ENCODE measurements at places on chromosomes 3 and 15.

DNA sequence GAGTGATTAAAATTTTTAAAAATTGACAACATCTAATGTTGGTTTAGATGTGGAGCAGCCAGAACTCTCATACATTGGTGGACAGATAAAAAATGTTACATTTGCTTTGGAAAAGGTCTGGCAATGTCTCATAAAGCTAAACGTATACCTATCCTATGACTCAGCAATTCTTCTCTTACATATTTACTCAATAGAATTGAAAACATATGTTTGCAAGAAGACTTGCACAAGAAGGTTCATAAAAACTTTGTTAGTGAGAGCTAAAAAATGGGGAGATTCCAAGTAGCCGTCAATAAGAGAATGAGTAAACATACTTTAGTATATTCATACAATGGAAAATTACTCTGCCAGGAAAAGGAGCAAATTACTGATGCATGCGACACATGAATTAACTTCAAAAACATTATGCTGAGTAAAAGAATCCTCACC, 30.0 kb downstream of the MASP1 start:
- no peak for DNase-seq

DNA sequence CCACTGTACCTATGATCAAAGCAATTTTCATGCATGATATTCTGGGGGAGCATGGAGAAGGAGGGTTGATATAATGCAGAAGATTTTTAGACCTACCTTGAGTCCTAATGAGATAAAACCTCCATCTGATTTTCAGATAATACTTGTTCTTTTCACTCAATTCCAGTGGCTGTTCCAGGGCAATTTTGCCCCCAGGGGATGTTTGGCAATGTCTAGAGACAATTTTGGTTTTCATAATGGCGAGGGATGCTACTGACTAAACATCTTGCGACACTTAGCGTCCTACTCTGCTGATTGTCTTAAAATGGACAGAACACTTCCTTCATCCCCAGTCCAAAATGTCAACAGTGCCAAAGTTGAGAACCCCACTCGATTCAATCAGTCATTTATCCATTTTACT, 26.6 kb downstream of the AGBL1 start:
- DNase-seq = no peak

- no peak for DNase-seq
Observed at GRCh38 chr3:169453256-169454059, 210.1 kb downstream of the MECOM start.

DNA sequence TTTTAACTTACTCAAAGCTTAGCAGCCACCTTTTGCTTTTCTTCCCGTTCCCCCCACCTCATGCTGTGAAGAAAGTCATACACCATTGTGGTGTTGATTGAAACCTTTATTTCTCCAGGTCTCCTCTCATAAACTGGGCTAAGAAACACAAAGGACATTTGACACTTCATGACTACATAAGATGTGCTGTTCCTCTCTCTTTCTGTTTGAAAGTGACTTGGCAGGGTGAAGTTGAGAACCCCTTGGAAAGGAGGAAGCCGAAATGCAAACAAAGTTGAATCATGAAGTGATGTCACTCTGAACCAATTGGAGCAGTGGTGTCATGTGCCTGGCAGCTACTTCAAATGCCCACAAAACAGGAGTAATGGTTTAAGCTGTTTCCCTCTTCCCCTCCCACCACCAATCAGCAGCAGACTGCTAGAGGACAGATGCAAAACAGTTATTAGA, 174.7 kb downstream of the IGF1R start:
- no peak for DNase-seq

DNA sequence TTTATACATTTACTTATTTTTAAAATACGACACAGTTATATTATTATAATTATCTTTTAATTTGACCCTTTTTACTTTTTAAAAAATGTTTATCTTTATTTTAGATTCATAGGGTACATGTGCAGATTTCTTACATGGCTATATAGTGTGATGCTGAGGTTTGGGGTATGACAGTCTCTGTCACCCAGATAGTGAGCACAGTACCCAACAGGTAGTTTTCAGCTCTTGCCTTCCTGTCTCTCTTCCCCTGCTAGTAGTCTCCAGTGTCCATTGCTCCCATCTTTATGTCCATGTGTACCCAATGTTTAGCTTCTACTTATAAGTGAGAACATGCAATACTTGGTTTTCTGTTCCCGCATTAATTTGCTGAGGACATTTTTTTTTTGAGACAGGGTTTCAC, 21.8 kb upstream of the KCNMB2 start:
- no peak for DNase-seq

- DNase-seq = no peak
Observed at GRCh38 chr15:44836094-44836493, 99.8 kb downstream of the TRIM69 start.

- no peak for DNase-seq
Observed at GRCh38 chr15:72560458-72560857, 86.3 kb downstream of the ARIH1 start.

DNA sequence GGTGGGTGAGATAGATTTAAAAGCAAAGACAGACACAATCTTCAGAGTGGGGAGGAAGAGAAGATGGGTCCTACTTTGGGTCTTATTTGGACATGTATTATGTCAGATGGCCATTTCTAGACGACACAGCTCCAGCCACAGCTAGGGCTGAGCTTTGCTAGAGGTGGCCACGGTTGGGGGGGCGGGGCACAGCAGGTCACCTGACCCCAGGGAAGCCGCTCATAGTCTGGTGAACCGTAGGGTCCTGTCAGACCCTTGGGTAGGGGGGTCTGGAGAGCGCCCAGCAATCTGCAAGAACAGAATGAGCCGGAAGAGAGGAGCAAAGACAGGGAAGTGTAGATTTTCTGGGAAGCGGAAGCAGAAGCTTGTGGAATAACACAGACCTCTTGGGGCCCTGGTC, 6.6 kb downstream of the EPB42 start:
- no peak for DNase-seq

DNA sequence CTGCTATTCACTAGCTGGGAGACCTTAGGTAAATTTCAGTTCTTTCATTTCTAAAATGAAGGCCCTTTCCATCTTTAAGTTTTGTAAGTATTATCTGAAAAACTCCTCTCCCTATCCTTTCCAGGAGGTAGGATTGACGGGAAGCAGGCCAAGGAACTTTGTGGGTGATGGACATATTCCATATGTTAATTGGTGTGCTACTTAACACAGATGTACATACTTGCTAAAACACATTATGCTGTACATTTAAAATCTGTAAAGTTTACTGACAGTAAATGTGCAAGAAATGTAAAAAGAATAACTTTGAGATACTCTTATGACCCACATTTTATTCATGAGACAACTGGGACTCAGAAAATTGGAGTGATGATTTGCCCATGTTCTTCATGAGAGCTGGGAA, 329.8 kb upstream of the LRRC3B start:
- DNase-seq = no peak

DNA sequence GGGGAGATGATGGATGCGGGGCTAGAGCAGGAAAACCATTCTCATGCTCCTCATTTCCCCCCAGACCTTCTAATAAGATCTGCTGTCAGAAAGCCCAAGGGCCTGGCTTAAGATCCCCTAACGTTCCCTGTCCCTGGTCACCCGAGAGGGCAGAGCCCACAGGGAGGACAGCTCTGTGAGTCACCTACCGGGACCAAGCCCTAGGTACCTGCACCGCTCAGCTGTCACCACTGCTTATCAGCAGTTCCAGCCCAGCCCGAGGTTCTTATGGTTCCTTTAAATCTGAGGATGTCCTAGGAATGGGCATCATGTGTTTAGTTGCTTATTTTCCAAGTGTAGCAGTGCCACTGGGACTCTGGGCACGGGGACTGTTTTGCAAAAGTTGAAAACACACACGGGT, 53.0 kb downstream of the ATP10A start:
- no peak for DNase-seq

DNA sequence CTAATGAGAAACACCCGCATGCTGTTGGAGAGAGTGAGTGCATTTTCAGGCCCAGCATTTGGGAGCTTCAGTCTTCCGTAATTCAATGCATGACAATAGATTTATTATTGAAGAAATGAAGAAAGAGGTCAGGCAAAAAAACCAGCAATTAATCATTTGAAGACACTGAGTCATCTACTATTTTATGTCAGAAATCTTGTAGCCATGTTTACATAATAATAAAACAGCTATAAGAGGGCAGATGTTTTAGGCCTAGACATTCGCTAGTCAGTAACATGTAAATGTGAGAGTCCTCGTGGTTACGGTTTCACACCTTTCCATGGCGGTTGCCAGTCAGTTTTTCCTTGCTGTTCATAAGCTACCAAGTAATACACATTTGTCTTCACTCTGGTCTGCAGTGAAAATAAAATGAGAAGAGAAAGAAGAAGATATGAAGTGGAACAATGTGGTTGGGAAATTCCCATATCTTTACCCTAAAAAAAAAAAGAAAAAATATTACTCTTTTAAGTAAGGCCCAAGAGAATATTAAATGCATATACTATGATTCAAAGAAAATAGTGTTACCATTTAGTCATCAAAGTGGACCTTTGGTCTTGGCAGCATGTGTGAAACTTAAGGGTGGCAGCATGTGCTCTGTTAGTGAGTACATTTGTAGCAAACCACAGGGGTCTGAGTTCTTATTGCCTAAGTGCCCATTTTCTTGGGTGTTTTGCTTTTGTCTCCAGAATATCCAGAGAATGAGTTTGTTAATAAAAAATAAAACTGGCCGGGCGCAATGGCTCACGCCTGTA, 140.5 kb upstream of the TBL1XR1 start:
- DNase-seq = peak; percentile 80

- DNase-seq = no peak
Observed at GRCh38 chr3:197139586-197139985, 110.0 kb upstream of the MELTF start.

DNA sequence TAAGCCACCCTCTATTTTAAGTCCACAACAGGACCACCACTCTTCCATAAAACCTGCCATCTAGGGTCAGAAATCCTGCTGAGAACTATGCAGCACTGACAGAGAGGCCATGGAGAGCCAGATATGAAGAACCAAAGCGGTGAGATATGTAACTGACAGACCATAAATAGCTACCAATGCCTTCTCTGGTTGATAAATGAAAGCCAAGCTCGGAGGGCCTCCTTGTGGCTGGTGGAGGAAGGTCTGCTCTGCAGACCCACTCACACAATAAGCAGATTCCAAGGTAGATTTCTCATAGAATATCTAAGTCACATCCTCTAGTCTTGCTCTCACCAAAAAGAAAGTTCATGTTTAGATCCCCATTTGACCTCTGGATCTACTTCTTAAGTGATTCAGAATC, 38.9 kb downstream of the RYK start:
- DNase-seq = no peak

DNA sequence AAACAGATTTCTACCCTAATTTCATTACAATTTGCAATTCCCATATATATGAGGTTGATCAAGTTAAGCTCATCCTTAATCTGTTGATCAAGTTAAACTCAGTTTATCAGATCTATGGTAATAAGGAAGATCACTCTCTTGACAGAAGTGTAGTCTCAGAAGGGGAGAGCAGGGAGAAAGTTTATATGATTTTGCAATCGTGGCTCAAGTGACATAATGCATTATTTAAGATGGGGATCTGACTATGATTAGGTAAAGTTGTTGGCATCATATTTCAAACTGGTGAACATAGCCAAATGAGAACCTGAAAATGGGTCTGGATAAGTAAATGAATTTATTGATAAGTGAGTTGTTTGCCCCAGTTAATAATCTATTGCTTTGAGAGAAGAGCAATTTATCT, 995.3 kb downstream of the OTOL1 start:
- no peak for DNase-seq

DNA sequence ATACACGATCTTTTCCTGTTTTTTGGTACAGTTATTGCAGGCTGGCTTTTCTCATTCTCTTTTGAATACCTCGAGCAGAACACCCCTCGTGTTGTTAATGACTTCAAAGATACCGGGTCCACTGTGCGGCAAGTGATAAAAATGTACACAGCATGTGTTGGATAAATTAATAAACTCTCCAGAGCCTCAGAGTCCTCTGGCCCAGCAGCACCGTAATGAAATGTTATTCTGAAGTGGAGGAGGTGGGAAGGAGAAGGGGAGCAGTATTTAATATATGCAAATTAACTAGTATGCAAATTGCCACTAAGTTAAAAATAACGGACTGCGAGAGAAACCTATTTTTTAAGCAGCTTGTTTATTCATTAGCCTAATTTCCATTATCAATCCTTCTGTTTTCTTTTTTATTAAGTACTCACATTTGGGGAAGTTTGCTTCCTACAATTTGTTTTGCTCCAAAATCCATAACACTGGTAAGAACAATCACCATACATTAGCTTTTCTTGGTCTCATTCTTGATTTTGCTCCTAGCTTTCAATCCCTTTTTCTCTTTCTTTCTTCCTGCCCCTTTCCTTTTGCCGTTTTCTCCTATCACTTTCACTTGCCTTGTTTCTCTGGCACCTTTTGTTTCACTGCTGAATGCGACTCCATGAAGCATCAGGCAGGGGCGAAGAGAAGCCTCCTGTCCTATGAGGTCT, 462.3 kb upstream of the PPP2R3A start:
- DNase-seq = no peak

DNA sequence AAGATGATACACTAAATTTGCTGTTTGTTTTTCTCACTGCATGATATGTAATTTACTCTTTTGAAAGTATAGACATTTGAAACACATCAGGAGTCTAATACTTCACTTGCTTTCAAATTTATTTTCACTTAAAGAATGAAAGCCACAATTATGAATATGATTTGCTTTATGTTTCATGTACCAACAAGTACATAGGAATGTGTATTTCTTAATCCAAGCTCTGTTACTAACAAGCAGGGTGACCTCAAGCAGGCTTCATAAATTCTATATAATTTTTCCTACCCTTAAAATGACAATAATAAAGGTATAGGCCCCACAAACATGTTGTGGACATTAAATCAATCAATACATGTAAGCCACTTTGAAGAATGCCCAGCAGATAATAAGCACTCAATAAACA, 170.2 kb upstream of the P2RY1 start:
- no peak for DNase-seq

GRCh38 chr3:82044930-82045705, 283.7 kb upstream of the GBE1 start:
- DNase-seq = no peak

- no peak for DNase-seq
Observed at GRCh38 chr3:98994128-98994762, 92.8 kb upstream of the DCBLD2 start.

DNA sequence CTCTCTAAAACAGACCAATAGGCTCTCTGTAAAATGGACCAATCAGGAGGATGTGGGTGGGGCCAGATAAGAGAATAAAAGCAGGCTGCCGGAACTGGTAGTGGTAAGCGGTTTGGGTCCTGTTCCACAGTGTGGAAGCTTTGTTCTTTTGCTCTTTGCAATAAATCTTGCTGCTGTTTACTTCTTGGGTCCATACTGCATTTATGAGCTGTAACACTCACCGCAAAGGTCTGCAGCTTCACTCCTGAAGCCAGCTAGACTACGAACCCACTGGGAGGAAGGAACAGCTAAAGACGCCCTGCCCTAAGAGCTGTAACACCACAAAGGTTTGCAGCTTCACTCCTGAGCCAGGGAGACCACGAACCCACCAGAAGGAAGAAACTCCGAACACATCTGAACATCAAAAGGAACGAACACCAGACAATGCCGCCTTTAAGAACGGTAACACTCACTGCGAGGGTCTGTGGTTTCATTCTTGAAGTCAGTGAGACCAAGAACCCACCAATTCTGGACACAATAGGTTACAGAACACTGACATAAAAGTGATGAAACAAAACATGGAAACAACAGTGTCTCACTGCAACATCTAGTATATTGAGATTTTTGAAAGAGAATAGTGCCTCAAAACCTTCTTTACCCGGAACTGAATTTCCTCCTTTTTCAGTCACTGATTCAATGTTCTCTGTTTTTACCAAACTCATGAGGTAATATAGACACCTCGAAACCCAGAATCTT, 28.8 kb upstream of the PLSCR2 start:
- peak; percentile 54 for DNase-seq

GRCh38 chr3:197782230-197782629, 8.8 kb upstream of the LRCH3 start:
- DNase-seq = no peak

GRCh38 chr15:65949011-65949410, 79.7 kb downstream of the RAB11A start:
- DNase-seq = no peak
